ENCODE measurements at places on chromosomes 7 and 10.

- DNase-seq: no peak
These were observed 332.8 kb downstream of the PLXNA4 start for GRCh38 chr7:132243463-132243862.

GRCh38 chr10:75395066-75395931, 6.3 kb downstream of the ZNF503 start:
- DNase-seq: no peak

- no peak for DNase-seq
These were observed 249.1 kb upstream of the TMEM72 start for GRCh38 chr10:44662051-44662450.

- no peak for DNase-seq
These were observed 20.6 kb downstream of the CALML5 start for GRCh38 chr10:5478694-5479305.

- DNase-seq: no peak
These were observed 219.7 kb upstream of the PRSS1 start for GRCh38 chr7:142529591-142529990.

GRCh38 chr7:81430761-81431160, 339.1 kb downstream of the HGF start:
- DNase-seq: no peak

DNA sequence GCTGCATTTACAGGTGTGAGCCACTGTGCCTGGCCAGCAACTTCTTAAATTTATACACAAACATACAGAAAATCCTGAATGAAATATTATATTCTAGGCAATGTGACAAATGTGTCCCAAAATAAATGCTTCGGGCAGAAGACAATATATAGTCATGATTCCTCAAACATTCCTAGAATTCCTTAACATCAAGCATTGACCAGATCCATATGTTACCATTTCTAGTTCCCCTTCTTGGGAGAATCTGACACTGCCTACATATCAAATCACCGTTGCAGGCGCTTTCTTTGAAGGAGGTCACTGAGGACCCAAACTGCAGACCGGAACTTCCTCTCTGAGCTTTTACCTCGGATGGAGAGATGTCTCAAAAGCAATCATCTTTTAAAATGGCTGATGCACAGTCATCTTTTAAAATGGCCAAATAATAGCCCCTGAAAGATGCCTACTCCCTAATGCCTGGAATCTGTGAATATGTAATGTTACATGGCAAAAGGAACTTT, 323.5 kb downstream of the PHF14 start:
- DNase-seq: no peak

DNA sequence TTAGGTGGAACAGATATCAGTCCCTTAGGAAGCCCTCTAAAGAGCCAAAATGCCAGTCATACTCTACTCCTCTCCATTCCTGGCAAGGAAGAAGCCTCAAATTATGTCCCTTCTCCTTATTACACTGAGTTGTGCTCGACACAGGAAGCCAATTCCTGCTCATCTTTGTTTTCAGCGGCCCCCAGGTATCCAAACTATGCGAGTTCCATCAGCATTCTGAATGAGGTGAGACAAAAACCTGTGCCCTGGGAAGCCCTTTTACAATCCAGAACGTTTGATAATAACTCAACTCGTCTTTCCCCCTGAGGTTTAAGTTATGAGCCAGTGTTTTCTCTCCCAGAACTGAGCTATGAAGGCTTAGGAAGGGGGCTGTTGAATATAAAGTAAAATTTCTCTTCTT, 580.5 kb downstream of the NXPH1 start:
- no peak for DNase-seq

GRCh38 chr10:8444630-8445029, 390.1 kb downstream of the GATA3 start:
- DNase-seq: no peak

DNA sequence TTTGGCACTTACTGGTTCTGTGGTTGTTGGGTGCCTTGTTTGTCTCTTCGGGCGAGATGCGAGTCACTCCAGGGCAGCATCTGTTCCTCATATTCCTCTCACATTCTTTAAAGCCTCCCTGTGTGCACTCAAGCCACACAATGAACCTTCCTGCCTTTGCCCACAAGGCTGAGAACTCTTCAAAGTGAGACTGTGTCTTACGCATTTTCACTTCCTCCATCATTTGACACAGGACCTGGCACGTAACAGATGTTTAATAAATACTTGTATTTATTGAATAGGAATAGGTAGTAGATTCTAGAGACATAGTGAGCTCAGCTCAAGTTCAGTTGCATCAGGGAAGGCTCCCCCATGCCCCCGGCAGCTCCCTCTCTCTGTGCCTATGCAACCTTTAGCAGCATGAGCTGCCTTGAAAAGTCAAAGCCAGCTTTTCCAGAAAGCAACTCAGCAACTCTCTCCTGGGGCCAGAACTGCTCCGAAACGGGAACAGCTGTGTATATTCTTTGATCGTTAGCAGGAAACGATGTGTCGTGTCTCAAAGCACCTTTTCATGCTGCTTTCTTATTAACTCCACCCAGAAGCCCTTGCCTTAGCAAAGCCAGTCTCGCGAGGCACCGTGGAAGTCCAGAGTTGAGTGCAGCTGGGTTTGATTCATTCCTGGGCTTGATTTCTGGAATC, 97.5 kb downstream of the PFKFB3 start:
- DNase-seq: peak; percentile 10

DNA sequence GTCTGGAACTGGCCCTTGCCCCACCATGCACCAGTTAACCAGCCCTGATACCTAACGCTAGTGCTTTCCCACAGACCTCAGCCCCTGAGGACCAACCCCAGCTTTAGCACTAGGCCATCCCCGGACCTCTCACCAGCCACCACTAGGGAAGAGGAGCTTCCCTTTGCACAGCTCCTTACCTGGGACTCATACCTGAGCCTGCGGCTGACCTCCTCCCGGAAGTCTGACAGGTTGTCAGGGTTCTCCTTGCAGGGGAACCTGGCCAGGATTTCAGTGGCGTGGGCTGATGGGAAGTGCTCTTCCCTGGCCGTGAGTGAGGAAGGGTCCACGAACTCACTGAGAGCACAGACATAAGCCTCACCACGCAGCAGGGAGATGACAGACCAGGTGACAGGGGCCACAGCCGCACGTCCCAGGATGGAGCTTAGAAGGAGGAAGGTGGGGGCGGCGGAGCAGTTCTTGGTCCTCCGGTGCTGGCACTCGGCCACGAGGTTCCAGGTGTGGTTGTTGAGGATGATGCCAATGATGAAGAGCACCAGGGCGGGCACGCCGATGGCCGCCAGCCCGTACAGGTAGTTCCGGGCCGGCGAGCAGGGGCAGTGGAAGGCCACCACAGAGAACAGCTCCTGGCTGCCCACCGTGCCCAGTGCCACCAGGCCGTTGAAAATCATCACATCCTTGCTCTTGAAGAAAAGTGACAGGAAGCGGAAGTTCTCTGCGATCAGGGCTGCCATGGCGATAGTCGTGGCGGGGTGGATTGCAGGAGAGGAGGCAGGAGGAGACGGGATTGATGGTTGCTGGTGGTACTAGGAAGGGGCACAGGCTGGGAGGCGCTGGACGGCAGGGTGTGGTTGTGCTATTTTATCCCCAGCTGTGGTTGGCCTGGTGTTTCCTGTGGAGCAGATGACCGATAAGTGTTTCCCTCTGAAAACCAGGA, 2.7 kb downstream of the CALHM2 start:
- no peak for DNase-seq
